Lower leg skin (tissue), 4 donors: ENCODE measurements at places on chromosomes 6 and 20. TPM values are rescaled to one million over a fixed set of nuclear protein-coding genes. Genes with fewer than 3 reads are reported as not detected.

The MANEA gene
- 4.9 TPM for total RNA-seq

The TINAG gene
- not detected for total RNA-seq

The SLPI gene
- 584 TPM for total RNA-seq

The SERINC1 gene
- 134 TPM for total RNA-seq

The LTA gene
- total RNA-seq, result not detected

The ECT2L gene
- total RNA-seq, result 0.10 TPM

The GJA1 gene
- total RNA-seq, result 349 TPM

The ARFGEF3 gene
- 10.9 TPM for total RNA-seq

The MUCL3 gene
- total RNA-seq, result not detected

The GHRH gene
- total RNA-seq, result not detected

The C2 gene
- total RNA-seq, result 7.4 TPM

The TREML1 gene
- not detected for total RNA-seq

The C6orf47 gene
- 37.0 TPM for total RNA-seq

The SLC2A10 gene
- total RNA-seq, result 10.0 TPM

The ARMH2 gene
- total RNA-seq, result not detected

The NFYA gene
- 15.5 TPM for total RNA-seq

The GSTA1 gene
- total RNA-seq, result 2.8 TPM

The GCNT2 gene
- 5.6 TPM for total RNA-seq

The KCNK5 gene
- total RNA-seq, result 26.0 TPM

The LINC00237 gene
- not detected for total RNA-seq

The ENPP1 gene
- total RNA-seq, result 7.6 TPM

The CEP57L1 gene
- 8.3 TPM for total RNA-seq

The SLC22A1 gene
- 0.80 TPM for total RNA-seq

The CGA gene
- total RNA-seq, result 5.5 TPM

The CRISP2 gene
- not detected for total RNA-seq
